ENCODE measurements at places on chromosomes 1 and 21.
A peak's percentile ranks its signal among the peaks of the same experiment; 100 is the strongest.

DNA sequence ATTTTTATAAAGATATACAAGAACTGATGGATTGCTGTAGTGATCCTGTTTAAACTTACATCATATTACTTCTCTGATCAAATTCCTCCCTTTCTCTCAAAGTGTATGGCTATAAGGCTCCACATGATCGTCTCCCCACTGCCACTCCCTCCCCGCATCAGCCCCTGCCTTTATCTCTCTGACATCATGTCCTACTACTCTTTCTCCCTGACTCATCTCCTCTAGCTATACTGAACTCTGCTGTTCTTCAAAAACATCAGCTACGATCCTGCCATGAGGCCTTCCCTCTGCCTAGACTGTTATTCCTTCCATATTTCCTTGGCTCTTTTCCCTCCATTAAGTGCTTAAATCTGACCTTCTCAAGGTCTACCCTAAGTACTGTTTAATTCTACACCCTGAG, 22.8 kb downstream of the HFM1 start:
- no peak for DNase-seq

- DNase-seq = no peak
Observed at GRCh38 chr1:3675436-3675835, 23.1 kb downstream of the TP73 start.

GRCh38 chr1:38446936-38447335, 400.3 kb upstream of the POU3F1 start:
- no peak for DNase-seq

GRCh38 chr1:198734323-198735008, 95.6 kb downstream of the PTPRC start:
- no peak for DNase-seq

DNA sequence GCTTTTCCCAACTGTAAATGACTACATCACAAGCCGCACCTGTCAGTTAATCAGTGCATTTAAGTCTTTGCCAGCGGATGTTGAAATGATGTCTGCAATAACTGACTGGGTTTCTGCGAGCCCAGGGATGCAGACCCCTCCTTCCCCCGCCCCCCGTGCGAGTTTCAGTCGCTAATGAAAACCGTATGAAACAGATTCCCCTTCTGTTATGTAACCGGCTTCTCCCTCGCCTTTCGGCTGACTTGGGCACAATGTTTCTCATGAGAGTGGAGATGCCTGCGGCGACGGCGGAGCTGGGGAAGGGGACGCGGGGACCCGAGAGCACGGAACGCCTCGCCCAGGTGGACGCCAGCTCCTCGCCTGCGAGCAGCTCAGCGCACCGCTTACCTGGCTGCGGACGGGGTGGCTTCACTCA, 753 bp downstream of the KCNJ6 start:
- DNase-seq = no peak

DNA sequence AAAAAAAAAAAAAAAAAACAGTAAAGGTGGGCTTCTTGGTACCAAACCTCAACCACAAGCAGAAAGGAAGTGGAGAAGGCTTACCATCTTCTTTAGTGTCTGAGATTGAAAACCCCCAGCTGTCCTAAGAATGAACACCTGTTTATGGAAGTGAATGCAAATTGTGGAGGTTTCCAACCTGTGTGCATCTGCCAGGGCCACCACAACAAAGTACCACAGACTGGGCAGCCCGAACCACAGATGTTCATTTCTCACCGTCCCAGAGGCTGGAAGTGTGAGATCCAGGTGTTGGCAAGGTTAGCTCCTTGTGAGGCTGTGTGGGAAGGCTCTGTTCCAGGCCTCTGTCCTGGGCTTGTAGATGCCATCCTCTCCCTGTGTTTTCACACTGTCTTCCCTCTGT, 348.7 kb downstream of the SETD4 start:
- no peak for DNase-seq

- no peak for DNase-seq
Observed at GRCh38 chr1:61152066-61152465, 69.7 kb downstream of the NFIA start.

DNA sequence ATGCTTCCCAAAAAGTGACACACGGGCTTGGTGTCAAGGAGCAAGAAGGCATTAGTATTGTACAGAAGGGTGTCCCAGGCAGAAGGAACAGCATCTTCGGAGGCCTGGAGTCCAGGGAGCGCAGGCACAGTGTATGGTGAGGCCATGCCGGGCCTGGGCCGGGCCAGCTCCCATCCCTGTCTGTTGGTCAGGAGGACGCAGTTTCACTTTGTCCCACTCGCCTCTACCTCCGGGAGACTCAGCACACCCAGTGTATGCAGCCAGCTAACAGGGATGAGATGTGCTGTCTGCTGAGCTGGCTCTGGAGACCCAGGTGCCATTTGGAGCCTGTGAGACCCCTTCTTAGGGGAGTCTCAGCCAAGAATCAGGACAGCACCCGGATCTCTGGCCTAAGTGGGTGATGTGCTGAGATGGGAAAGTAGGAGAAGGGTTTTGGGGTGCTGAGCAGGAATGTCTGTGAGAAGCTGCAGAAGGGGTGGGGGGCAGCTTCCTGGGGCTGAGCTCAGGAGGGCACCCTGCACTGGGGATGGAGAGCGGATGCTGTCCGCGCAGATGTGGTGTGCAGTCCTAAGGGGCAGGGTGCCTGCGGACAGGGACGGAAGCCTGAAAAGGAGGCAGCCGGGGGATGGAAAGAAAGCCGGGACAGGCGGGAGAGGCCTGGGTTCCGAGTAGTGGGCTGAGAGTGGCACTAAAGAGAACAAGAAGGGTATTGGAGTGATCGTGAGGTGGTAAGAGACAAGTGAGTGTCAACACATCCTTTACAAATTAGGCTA, 25.7 kb downstream of the DMRTB1 start:
- no peak for DNase-seq

- DNase-seq = no peak
Observed at GRCh38 chr1:25030674-25031589, 100.9 kb upstream of the RUNX3 start.

DNA sequence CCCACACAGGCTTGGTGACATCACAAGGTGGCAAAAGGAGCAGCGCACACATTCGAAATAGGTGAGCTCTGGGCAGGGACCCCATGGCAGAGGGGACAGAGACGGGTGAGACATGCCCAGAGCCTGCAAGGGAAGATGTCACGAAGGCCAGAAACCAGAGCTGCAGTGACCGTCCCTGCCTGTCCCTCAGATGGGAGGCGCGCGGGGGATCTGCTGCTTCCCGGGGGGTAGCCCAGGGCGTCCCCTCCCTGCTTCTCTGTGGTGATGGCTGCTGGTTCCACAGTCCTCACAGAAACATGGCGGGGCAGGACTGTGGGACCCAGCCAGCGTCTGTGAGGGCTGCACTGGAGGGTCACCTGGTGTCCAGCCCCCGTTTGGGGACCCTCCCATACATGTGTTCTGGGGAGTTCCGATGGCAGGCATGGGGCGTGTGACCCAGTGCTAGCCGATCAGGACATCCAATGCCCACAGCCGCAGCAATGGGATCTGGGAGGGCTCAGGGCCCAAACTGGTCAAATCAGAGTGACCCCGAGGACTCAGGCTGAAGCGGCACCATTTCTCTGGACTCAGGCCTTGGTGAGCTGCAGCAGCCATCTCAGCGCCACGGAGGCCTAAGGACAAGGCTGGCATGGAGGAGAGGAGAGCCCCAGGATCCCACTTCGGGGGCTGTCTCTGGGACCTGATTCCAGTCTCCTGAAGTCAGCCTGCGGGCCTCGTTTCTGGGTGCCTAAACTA, 20.7 kb upstream of the SPSB1 start:
- no peak for DNase-seq

DNA sequence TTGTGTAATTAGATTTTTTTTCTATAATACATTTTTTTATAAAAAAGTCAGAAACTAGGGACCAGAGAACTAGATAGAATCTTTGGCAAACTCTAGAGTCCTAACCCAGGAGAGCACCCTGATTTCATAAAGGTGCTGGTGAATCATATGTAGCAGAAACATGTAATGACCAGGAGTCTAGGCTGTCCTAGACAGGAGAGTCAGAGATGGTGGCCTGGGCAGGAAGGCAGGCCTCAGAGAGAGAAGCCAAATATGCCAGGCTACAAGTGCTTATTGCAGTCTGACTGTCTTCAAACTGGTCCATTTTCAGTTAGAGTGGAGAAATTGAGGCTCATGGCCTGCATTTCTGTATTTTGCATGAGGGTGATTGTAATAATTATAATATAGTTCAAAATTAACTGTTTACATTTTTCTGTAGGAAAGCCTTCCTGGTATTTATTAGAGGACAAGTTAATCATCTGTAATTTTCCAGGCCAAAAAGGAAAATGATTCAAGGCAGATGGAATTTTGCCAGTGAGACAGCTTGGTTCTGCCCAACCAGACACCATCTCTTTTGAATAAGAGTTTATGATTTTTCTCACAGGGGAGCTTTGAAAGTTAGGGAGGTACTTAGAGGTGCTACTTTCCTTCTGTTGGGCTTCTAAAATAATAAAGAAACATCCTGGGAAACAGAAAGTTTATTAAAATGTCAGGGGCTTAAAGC, 129.8 kb downstream of the S1PR1 start:
- no peak for DNase-seq

GRCh38 chr1:162175379-162176081, 106.0 kb downstream of the NOS1AP start:
- DNase-seq = no peak

GRCh38 chr1:3603571-3604467, 7.5 kb downstream of the MEGF6 start:
- DNase-seq = no peak

DNA sequence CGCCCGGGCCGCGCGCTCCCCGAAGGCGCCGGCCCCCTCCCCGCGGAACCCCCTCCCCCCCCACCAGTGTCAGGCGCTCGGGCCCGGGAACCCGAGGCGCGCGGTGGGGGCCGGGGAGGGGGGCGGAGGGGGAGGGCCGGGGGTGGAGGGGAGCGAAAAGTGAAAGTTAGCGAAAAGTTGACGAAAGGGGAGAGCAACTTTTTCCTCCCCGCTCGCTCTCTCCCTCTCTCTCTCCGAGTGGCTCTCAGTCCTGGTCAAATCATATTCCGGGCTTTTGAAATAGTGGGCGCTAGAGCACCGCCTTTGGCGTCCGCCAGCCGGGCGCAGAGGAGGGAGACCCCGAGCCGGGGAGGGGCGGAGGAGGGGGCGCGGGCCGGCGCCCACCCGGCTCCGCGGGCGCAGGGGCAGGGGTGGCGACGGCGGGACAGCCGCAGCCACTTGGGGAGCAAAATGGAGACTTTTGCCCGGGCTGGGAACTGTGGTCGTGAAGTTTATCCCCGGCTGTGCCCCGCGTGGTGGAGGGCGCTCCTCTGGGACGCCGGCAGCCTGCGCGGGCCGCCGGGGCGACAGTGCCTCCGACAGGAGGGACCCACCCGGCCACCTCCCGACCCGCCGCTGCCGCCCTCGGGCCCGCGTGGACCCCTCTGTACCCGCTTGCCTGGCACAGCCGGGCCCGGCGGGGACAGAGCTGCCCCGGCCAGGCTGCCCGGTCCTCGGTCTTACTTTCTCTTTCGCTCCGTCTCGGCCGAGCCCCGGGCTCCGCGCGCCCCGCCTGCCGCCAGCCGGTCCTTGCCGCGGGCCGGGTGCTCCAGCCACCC, 697 bp downstream of the PRDM16 start:
- DNase-seq = peak; percentile 8

GRCh38 chr1:24022581-24023361, 42.6 kb upstream of the SRSF10 start:
- no peak for DNase-seq

DNA sequence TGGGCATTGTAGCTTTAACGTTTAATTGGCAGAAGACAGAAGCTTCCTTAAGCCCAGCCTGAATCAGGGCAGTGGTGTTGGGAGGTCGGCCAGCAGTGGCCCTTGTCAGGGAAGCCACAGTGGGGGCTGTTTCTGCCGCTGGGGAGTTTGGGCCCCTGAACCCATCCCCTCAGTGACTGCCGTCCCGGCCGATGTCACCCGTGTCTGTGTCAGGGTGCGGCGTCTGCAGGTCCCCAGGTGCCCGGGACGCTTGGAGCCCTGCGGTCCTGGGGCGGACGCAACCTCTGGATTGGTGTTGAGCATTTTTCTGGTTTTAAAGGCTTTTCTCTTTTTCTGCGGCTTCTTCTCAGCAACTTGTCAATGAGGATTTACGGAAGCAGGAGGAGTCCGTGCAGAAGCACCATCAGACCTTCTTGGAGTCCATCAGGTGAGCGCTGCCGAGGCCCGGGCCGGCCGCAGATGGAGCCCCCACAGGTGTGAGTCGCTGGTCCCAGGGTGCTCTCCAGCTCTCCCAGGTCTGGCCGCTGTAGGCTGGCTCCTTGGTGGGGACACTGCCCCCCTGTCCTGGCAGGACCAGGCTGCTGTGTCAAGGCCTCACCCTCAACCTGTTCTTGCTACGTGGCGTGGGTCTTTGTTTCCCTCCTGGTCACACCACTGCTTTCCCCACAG, 2.3 kb downstream of the ATAD3C start:
- no peak for DNase-seq

- no peak for DNase-seq
Observed at GRCh38 chr1:66366634-66367033, 167.3 kb upstream of the SGIP1 start.

- no peak for DNase-seq
Observed at GRCh38 chr1:59685666-59686065, 129.1 kb upstream of the HOOK1 start.

DNA sequence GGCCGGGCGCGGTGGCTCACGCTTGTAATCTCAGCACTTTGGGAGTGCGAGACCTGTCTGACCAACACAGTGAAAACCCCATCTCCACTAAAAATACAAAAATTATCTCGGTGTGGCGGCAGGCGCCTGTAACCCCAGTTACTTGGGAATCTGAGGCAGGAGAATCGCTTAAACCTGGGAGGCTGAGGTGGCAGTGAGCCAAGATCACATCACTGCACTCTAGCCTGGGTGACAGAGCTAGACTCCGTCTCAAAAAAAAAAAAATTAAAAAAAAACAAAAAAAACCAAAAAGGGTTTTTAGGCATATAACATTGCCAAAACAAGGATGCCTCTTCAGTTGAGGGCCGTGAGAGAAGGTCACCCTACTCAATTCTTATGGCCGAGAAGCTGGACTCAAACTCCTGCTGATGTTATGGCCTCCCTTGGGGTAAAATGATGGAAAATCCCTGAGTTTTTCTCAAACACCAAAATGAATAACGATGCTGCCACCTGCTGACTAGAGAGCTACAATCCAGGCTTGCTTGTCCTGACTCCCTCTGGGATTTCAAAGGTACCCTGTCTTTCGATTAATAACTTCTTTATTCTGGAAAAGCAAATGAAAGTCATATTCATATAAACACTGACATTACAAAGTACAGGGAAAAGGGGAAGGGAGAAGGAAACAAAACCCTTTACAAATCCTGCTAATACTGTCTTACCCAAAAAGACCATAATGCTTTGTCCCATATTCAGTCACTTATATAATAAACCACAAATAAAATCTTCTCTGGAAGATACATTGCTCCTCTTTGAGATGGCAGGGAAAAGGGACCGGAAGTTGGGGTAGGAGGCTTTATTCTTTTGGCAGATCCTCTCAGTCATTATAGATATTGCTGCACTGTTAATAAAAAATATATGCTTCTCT, 10.7 kb downstream of the RAB42 start:
- peak; percentile 55 for DNase-seq
